Activated naive CD4-positive, alpha-beta T cell treated with anti-CD3 and anti-CD28 coated beads for 36 hours (primary cell): ENCODE measurements at places on chromosomes 2 and 18. TPM values are rescaled to one million over a fixed set of nuclear protein-coding genes. Genes with fewer than 3 reads are reported as not detected.

SGPP2 gene
- total RNA-seq = 7.1 TPM

MEP1B gene
- total RNA-seq = not detected

TUBA3D gene
- total RNA-seq = not detected

STK11IP gene
- total RNA-seq = 32.1 TPM

GALR1 gene
- total RNA-seq = not detected

DNA sequence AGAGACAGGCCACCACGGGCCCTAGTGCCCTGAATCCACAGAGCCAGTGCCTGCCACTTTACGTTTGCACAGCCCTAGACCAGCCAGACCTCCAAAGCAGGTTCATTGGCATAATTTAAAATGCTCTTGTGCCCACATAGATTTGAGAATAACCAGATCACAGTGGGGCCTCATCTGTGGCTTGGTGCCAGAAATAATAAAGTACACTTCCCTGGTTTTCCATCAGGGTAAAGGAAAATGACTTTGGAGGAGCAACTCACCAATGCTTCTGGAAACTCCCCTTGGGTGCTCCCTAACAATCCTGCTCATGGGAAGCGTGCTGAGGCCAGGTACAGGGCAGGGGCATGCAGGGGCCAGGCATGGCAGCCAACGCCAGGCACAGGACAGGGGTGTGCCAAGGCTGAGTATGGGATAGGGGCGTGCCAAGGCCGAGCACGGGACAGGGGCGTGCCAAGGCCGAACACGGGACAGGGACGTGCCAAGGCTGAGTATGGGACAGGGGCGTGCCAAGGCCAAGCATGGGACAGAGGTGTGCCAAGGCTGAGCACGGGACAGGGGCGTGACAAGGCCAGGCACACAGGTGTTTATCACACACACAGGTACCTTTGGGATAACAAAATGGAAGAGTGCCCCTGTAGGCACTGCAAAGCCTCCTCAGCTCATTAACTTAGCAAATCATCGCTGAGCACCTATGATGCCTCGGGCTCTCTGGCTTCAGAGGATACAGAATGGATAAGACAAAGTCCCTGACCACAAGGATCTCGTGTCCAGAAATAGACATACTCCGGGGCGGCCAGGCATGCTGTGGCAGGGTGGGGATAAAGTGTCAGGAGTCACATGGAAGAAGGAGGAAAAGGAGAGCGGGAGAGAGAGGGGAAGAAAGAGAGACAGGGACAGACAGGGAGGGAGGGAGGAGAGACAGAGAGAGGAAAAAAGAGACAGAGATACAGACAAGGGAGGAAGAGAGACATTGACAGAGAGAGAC is 334.7 kb downstream of the EIPR1 start:
- peaks cover 4% of the 10 kb centered on the region for H3K27me3 ChIP-seq
- H3K4me1 ChIP-seq = no peaks in the 10 kb centered on the region
- H3K27ac ChIP-seq = no peak overlapping the region
- DNase-seq = no peak
- H3K36me3 ChIP-seq = no peaks in the 10 kb centered on the region

DNA sequence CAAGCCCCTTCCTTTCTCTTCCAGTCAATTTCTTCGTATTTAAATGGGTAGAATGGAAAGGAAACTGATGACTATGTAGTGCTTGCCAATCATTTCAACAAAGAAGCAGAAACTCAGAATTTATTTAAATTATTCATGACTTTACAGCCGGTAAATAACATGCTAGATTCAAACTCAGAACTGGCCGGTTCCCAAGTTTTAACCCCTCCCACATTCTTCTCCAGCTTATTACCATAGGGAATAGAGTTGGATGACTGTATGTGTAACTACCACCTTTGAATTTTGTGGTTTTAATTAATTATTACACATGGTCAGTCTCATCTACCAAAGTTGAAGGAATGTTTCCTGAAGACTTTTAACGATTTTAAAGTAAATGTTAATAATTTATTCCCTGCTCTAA is 819.3 kb upstream of the LRATD1 start:
- H3K27ac ChIP-seq = no peak overlapping the region
- no peaks in the 10 kb centered on the region for H3K36me3 ChIP-seq
- no peaks in the 10 kb centered on the region for H3K4me1 ChIP-seq
- no peak for DNase-seq
- no peak overlapping the region for H3K4me3 ChIP-seq

- DNase-seq = no peak
- no peaks in the 10 kb centered on the region for H3K36me3 ChIP-seq
- H3K4me3 ChIP-seq = no peak overlapping the region
- no peak overlapping the region for H3K27ac ChIP-seq
Observed at GRCh38 chr2:50529600-50530218, 502.2 kb downstream of the NRXN1 start.

DNA sequence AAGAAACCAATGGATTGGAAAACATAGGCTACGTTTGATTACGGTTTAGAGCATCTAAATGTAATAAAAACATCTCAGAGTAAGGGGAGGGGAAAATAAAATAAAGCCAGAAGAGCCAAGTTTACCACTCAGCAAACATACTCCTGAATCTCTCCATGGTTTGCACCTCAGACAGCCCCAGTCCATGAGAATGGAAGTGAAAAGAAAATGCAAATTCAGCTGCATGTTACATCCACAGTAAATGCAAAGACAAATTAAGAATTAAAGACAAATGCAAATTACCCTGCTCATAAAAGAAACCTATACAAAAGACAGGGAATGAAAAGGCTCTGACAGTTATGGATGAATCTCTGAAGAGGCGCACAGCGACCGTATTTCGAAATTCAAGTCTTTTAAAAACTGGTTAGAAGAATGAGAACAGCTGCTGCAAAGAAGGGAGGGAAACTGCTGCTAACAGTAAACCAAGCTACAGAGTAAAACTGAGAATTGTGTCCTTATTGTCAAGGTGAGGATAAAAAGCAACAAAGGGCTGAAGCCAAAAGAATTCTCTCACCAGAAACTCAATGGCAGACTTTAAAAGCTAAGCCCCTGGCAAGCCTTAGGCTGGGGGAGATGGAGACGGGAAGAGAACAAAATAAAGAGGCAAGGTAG is 197.9 kb upstream of the ACVR2A start:
- H3K27me3 ChIP-seq = no peaks in the 10 kb centered on the region
- H3K36me3 ChIP-seq = no peaks in the 10 kb centered on the region
- H3K4me3 ChIP-seq = no peak overlapping the region
- peaks cover 6% of the 10 kb centered on the region for H3K4me1 ChIP-seq
- no peak for DNase-seq

GRCh38 chr2:126222278-126222677 is 433.7 kb upstream of the GYPC start:
- H3K4me1 ChIP-seq = no peaks in the 10 kb centered on the region
- peaks cover 15% of the 10 kb centered on the region for H3K27me3 ChIP-seq
- H3K36me3 ChIP-seq = no peaks in the 10 kb centered on the region
- DNase-seq = no peak

- no peak overlapping the region for H3K27ac ChIP-seq
- no peak overlapping the region for H3K4me3 ChIP-seq
- H3K4me1 ChIP-seq = no peaks in the 10 kb centered on the region
- H3K27me3 ChIP-seq = no peaks in the 10 kb centered on the region
- DNase-seq = no peak
- H3K36me3 ChIP-seq = no peaks in the 10 kb centered on the region
Observed at GRCh38 chr18:52992041-52992440, 652.0 kb downstream of the DCC start.

GRCh38 chr2:170717599-170717963 is 2.4 kb downstream of the SP5 start:
- H3K27me3 ChIP-seq = peaks cover 58% of the 10 kb centered on the region
- DNase-seq = no peak
- H3K4me1 ChIP-seq = peaks cover 26% of the 10 kb centered on the region
- no peak overlapping the region for H3K27ac ChIP-seq
- peak overlapping the region; percentile 9 for H3K4me3 ChIP-seq
- H3K36me3 ChIP-seq = no peaks in the 10 kb centered on the region

DNA sequence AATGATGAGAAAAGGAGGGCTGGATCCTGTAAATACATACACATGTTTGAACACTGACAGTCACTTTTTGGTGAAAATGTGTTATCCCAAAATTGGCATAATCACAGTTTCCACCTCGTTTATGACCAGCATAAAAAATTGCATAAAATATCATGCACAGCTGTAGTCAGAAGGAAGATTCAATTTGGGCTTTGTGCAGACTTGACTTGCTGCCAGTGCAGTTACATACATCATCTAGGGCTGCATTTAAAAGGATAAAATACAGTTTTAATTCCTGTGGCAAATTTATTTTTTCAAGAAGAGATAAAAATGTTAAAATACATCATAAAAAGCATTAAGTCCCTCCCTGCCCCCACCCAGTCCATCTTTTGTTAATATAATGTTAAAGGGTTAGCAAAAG is 103.8 kb downstream of the VWC2L start:
- H3K36me3 ChIP-seq = no peaks in the 10 kb centered on the region
- H3K27ac ChIP-seq = no peak overlapping the region

- no peak overlapping the region for H3K27ac ChIP-seq
- DNase-seq = no peak
- no peaks in the 10 kb centered on the region for H3K36me3 ChIP-seq
- no peaks in the 10 kb centered on the region for H3K4me1 ChIP-seq
- no peak overlapping the region for H3K4me3 ChIP-seq
- no peaks in the 10 kb centered on the region for H3K27me3 ChIP-seq
Observed at GRCh38 chr2:51299370-51299769, 267.4 kb upstream of the NRXN1 start.

GRCh38 chr2:160836755-160837154 is 323.5 kb upstream of the TANK start:
- DNase-seq = no peak
- no peak overlapping the region for H3K4me3 ChIP-seq
- H3K27me3 ChIP-seq = no peaks in the 10 kb centered on the region
- no peaks in the 10 kb centered on the region for H3K4me1 ChIP-seq
- H3K36me3 ChIP-seq = no peaks in the 10 kb centered on the region

- H3K4me3 ChIP-seq = peak overlapping the region; percentile 86
- peak overlapping the region; percentile 97 for H3K27ac ChIP-seq
- peaks cover 9% of the 10 kb centered on the region for H3K36me3 ChIP-seq
- H3K27me3 ChIP-seq = no peaks in the 10 kb centered on the region
- peaks cover 42% of the 10 kb centered on the region for H3K4me1 ChIP-seq
- DNase-seq = peak; percentile 44
Observed at GRCh38 chr2:48315896-48316194, 214.1 kb upstream of the STON1 start.

- H3K4me1 ChIP-seq = peaks cover 3% of the 10 kb centered on the region
- no peak for DNase-seq
- H3K4me3 ChIP-seq = no peak overlapping the region
- H3K36me3 ChIP-seq = no peaks in the 10 kb centered on the region
- H3K27ac ChIP-seq = no peak overlapping the region
Observed at GRCh38 chr2:159946326-159946999, 116.0 kb downstream of the PLA2R1 start.

- no peaks in the 10 kb centered on the region for H3K27me3 ChIP-seq
- no peak overlapping the region for H3K4me3 ChIP-seq
- H3K4me1 ChIP-seq = no peaks in the 10 kb centered on the region
- no peaks in the 10 kb centered on the region for H3K36me3 ChIP-seq
- no peak for DNase-seq
- no peak overlapping the region for H3K27ac ChIP-seq
Observed at GRCh38 chr18:8169722-8170121, 439.5 kb upstream of the RAB12 start.

DNA sequence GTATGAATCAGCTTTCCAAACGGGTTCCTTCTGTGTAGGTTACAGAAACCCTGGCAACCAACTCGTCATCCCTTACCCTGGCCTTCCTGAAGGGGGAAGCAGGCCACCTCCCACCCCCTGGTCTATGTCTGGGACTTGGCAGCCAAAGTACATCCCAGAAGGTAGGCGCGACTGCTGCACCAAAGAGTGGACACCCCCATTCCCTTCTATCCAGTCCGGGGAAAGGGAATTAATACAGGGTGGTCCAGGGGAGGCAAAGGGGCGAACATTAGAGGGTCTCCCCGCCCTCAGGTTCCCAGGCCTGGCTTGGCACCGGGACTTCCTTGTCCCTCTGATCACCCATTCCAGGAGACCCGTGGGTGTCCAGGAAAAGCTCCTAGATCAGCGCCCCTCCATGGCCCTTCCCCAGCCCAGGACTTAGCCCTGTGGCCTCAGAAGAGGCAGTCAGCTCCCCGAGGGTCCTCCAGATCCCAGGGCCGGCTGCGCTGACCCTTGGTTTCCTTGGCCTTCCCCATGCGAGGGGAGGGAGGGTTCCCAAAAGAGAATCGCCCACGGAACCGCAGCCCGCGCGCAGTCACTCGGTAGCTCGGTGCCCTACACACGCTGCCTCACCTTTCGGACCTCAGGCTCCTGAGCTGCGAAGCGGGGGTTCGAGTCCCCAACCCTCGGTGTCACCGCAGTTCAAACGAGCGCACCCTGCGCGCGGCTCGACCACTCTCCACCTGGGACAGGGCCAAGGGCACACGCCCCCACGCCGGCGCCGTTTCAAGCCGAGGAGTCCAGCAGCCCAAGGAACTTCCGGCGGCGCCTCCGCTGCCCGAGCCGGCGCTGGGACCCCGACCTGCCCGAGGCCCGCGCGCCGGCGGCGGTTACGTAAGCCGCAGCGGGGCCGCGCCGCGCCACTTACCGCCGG is at the start of gene PER2:
Gene PER2 (minus strand): TSS at position 874 of the 913 bp plus-strand sequence. CDS start 10,674 bp downstream, outside the sequence.
- peaks cover 42% of the 10 kb centered on the region for H3K4me1 ChIP-seq
- no peaks in the 10 kb centered on the region for H3K36me3 ChIP-seq
- H3K27ac ChIP-seq = peak within 1 kb of the TSS; percentile 85
- H3K4me3 ChIP-seq = peak within 1 kb of the TSS; percentile 89
- no peaks in the 10 kb centered on the region for H3K27me3 ChIP-seq

DNA sequence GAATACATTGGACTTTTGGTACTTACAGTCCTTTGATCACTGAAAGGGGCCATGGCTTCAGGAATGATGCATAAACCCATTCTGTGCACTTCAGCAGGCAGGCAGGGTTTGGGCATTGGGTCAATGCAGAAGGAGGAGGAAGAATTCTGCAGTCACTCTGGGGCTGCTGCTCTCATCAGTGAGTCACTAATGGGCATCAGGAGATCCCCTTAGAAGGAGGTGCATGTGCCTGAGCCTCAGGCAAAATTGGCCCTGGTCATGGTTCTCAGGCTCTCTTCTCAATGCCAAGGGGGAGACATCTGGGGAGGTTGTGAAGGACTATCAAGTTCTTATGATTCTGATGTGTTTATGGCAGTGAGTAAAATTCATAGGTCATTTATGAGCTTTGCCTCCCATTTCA is 52.0 kb upstream of the TNP1 start:
- H3K4me3 ChIP-seq = no peak overlapping the region
- H3K36me3 ChIP-seq = no peaks in the 10 kb centered on the region
- H3K27me3 ChIP-seq = peaks cover 3% of the 10 kb centered on the region

- no peaks in the 10 kb centered on the region for H3K36me3 ChIP-seq
- no peaks in the 10 kb centered on the region for H3K4me1 ChIP-seq
- H3K27ac ChIP-seq = no peak overlapping the region
- DNase-seq = no peak
- H3K4me3 ChIP-seq = no peak overlapping the region
- no peaks in the 10 kb centered on the region for H3K27me3 ChIP-seq
Observed at GRCh38 chr2:72722492-72723070, 103.3 kb downstream of the EXOC6B start.

- no peaks in the 10 kb centered on the region for H3K4me1 ChIP-seq
- peaks cover 18% of the 10 kb centered on the region for H3K27me3 ChIP-seq
- no peak overlapping the region for H3K4me3 ChIP-seq
- H3K36me3 ChIP-seq = no peaks in the 10 kb centered on the region
- no peak overlapping the region for H3K27ac ChIP-seq
Observed at GRCh38 chr2:68328901-68329300, 9.2 kb upstream of the CNRIP1 start.
